ENCODE measurements at places on chromosomes 16 and 17.

- no peak for ATAC-seq
Observed at GRCh38 chr17:18100616-18101015, 7.9 kb upstream of the MYO15A start.

DNA sequence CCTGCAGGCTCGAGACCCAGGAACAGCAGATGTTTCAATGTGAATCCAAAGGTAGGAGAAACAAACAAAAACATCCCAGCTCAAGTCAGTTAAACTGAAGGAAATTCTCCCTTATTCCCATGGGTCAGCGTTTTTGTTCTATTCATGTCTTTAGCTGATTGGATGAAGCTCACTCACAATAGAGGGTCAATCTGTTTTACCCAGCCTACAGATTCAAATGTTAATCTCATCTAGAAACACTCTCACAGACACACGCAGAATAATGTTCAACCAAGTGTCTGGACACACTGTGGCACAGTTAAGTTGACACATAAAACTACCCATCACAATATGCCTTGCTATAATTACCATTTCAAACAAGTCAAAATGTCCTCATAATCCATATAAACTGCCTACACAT is 180.6 kb upstream of the CDH8 start:
- ATAC-seq = no peak

GRCh38 chr16:81632392-81633146 is 146.5 kb upstream of the PLCG2 start:
- ATAC-seq = no peak

- peak; percentile 75 for ATAC-seq
Observed at GRCh38 chr17:4004517-4005295, 40.5 kb upstream of the ATP2A3 start.

DNA sequence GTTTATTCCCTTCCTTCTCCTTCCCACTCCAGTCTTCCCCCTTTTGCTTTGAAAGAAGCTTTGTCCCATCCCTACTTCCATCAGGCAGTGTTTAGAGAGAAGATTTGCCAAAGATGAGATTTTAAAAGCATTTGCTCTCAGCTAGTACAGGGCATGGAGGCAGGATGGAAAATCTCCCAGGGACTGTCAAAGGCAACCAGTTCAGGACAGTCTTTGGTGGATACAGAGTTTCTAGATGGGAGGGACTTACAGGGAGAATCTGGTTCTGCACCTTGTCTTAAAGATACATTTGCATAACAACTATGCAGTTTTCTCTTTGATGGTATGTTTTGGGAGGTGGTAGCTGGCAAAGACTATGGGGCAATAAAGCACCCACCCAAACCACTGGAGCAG is 26.2 kb downstream of the CHD9 start:
- ATAC-seq = no peak

DNA sequence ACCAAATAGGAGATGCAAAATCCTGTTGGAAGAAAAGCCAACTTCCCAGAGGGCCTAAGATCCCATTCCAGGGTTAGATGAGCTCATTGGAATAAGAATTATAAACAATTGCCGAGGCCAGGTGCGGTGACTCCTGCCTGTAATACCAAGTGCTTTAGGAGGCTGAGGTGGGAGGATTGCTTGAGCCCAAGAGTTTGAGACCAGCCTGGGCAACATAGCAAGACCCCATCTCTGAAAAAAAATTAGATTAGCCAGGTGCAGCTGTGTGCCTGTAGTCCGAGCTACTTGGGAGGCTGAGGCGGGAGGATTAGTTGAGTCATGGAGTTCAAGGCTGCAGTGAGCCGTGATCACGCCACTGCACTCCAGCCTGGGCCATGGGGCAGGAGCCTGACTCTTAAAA is 17.8 kb upstream of the SDR42E2 start:
- no peak for ATAC-seq

DNA sequence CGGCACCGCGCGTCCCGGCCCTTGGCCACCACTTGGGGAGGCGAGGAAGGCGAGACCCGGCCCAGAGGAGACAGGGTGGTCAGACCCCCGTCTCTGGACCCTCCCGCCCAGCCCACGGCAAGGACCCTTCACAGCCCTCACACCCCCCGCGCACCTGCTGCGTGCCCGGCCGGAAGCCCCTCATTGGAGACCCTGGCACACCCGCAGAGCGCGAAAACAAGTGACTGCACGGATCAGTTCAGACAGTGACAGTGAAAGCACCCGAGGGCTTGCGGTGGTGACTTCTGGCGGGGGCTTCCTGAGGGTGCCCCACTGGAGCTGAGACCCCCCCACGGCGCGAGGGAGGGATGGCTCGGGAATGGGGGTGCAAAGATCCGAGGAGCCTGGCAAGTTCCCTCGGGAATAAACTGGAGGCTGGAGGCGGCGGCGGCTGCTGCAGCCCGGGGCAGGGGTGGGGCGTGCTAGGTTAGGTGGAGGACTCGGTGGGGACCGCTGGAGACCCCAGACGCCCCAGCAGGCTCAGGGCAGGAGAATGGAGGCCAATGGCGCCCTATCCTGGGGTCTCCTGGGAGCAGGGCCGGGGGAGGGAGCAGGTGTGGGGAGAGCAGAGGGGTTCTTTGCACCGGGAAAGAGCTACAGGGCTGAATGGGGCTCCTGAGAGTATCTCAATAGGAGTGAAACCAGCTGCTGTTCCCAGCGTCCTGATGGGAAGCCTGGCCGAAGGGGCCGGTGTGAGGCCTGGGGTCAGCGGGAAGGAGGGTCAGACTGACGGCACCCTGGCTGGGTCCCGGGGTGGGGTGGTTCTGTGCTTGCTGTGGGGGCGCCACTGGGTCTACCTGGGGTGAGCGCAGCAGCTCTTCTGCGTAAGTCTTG is 824 bp upstream of the FBXL16 start:
- ATAC-seq = no peak

- peak; percentile 86 for ATAC-seq
Observed at GRCh38 chr17:82494236-82495055, 25.1 kb upstream of the FOXK2 start.

GRCh38 chr16:2121853-2122252 is 13.8 kb downstream of the PKD1 start:
- no peak for ATAC-seq

GRCh38 chr17:10270258-10270657 is 71.9 kb upstream of the GAS7 start:
- no peak for ATAC-seq

DNA sequence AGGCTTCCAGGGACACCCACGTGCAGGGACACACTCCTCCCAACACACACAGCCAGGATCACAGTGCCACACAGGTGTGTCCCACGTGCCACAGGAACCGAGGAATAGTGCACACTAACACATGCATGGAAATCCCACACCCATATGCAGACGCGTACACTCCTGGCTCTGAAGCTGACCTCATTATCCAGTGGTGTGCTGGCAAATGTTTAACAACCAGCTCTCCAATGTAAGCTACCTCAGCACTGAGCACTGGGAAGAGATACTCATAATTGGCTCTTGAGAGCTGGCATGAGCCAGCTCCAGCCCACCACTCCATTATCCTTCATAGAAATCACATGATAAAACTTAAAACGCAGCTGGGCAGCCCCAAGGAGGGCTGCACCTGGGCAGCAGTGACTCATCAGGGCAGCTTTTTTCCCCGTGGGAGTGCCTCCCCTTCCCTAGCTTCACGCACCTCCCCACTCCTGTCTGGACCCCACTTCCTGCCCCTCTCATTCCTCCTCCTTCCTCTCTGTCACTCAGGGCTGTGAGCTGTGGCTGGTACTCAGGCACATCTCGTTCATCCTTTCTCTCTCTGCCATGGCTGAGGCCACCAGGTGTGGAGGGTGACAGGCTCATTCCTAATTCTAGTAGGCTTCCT is 14.9 kb upstream of the TBX21 start:
- no peak for ATAC-seq

DNA sequence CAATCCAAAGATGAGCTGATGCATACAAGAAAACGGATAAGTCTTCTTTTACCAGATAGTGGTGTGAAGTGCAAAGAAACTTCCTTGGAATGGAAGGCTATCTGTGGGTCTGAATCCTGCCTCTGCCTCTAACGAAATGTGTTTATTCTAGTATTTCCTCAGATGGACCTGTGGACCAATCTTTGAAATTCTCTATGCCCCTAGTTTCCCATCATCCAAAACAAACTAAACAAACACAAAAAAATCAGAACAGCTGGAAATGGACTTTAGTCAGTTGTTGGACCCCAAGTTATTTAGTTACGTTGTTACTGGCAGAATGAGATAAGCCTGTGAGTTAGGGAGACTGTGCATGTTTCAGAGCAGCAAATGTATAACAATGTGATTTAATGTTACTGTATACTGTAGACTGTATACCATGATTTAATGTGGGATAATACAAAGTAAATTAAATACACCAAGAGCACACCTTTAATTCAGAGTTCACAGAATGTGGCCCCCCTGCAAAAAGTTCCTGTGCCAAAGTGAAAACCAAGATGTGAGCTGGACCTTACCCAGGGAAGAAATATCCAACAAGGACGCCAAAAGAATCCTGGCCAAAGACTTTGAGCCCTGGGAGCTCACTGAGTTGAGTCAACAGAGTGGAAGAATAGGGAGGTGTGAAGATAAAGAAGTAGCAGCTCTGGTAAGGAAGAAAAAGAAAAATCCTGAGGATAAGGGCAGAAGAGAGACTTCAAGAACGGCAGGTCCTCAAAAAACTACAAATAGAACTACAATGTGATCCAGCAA is 255.2 kb downstream of the CNTNAP4 start:
- no peak for ATAC-seq

- no peak for ATAC-seq
Observed at GRCh38 chr16:7509963-7510601, 177.4 kb downstream of the RBFOX1 start.

- ATAC-seq = no peak
Observed at GRCh38 chr16:28905800-28906372, 19.2 kb downstream of the RABEP2 start.

DNA sequence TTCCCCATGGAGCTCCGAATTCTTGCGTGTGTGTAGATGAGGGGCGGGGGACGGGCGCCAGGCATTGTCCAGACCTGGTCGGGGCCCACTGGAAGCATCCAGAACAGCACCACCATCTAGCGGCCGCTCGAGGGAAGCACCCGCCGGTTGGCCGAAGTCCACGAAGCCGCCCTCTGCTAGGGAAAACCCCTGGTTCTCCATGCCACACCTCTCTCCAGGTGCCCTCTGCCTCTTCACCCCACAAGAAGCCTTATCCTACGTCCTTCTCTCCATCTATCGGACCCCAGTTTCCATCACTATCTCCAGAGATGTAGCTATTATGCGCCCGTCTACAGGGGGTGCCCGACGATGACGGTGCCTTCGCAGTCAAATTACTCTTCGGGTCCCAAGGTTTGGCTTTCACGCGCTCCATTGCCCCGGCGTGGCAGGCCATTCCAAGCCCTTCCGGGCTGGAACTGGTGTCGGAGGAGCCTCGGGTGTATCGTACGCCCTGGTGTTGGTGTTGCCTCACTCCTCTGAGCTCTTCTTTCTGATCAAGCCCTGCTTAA is 617 bp upstream of the SENP3 start:
- peak; percentile 82 for ATAC-seq

DNA sequence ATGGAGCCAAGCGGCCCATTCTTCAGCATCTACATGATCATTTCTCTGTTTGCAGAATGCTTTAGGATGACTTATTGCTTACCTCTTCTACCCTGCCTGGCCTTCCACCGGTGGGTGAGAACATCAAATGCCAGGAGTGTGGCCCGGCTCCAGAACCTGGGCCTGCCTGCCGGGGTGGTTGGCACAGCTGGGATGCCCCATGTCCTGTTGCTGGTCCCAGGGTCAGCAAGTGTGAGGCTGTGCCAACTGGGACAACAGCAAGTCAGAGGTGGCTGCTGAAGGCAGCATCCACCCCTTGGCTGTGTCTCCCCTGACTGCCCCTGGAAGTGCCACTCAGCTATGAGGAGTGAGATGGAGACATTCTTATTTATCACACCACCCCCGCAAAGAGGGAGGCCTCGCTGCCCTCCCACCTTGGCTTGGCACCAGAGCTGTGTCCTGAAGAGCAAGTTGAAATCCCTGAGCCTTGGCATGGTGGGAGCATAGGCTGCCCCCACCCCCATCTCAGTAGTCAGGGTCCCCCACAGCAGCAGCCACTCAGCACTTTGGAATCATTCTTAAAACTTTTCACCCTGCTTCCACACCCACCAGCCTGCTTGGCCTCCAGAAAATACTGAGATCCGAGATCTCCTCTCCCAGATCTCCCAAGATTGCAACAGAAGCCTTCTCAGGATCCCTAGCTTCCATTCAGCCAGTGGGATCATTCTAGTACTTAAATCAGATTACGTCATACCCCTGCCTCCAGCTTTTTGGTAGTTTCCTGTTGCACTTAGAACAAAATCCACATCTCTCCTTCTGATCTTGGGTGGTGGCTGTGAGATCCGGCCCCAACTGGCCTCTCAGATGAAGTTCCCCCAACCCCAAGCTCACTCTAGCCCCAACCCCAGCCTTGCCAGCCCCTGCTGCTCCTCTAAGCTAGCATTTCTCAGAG is 127.5 kb downstream of the SOCS1 start:
- no peak for ATAC-seq

DNA sequence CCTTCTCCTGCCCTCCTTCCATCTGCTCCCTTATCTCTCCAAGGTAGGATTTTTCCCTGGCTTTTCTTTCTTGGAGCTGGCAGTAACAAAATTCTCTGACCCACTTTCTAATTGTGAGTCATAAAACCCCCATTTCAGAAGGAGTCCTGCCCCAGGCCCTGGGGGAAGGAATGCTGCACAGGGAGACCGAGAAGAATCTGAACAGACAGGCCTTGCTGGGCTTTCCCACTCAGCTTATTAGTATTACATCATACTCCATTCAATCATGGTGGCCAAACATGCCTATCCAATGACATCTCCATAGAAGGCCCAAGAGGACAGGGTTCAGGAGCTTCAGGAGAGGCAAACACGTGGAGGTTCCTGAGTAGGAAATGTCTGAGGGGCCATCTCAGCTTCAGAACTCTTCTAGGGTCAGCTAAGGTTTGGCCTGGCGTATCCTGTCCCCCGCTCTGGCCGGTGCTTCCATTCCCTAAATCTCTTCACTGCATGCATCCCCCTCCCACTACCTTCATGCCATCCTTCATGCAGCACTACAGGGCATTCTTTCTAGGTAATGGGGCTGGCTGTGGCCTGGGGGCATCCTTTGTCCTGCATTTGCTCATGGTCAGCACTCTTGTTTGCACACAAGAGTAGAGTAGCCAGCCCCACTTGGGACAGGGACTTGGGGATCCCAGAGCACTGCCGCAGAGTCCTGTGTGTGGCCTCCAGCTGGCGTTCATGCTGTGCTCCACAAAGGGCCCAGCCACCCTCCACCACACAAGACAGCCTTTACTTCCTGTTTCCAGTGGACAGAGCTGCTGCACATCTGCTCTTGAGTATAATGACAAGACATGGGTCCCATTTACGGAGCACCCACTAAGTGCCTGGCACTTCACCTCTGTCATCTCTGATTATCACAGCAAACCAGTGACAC is 8.2 kb downstream of the SLC6A2 start:
- no peak for ATAC-seq

Data from stimulated activated memory B cell treated with anti-CD40 and anti-IgM and Interleukin-4, amounts not matched to agents 10 μg/mL and 1 μg/mL and 100 μg/mL, for 72 hours (primary cell).